Cerebellar nuclear complex (tissue), 1 donor: ENCODE measurements at places on chromosomes 11 and 22.

GRCh38 chr11:101797335-101797734 lies 117.5 kb upstream of the CEP126 start:
- DNase-seq = no peak

GRCh38 chr22:45335021-45335818 lies 25.5 kb downstream of the FAM118A start:
- no peak for DNase-seq

DNA sequence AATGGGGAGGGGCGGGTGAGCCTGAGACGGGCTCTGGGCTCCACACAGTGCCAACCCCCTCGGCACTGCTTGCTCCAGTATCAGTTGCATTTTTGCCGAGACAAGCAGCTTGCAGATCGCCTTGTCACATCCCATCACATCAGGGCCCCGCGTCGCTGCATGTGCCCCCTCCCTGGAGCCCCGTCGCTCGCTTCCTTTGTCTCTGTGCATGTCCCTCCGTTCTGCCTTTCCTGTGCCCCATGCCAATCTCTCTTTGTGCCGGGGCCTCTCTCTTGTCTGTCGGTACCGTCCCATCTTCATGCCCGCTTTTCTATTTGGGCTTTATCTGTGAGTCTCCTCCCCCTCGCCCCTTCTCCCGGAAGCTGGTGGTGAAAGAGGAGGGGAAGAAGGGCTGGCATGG lies 202.2 kb downstream of the CEP164 start:
- no peak for DNase-seq

- DNase-seq = no peak
Measured at GRCh38 chr11:66150140-66150539, 80.1 kb downstream of the PACS1 start.

DNA sequence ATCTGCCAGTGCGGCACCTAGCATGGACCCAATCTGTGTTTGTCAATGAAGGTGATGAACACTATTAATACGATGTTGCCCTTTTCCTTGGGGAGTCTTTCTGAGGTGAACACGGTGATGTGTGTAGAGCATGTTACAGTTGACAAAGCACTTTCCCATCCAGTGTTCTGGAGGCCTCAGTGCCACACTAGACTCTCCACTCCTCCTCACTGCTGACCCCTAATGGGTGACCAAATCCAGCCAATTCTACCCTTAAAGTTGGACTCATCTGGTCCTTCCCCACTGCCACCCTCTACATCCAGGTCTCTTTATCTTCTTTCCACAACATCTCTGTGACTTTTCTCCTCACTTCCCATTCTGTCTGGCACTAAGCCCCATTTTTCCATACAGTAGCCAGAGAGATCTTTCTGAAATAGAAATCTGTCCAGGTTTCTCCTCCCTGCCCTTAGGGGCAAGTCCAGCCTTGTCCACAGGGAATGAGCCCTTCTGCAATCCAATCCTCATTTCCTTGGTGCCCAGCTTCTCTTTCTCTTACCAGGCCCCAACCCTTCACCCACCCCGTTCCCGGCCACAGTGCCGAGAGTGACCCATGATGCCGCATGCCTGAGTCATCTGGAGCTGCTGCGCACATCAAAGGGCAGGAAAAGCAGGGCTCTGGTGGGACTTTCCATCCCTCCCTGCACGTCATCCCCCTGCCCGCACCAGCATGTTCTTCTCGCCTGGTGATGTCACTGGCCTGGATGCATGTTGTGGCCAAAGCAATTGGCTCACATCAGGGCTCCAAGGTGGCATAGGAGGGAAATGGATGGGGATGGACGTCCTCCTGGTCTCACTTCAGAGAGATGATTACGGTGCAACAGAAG lies 64.2 kb downstream of the RASSF10 start:
- no peak for DNase-seq

DNA sequence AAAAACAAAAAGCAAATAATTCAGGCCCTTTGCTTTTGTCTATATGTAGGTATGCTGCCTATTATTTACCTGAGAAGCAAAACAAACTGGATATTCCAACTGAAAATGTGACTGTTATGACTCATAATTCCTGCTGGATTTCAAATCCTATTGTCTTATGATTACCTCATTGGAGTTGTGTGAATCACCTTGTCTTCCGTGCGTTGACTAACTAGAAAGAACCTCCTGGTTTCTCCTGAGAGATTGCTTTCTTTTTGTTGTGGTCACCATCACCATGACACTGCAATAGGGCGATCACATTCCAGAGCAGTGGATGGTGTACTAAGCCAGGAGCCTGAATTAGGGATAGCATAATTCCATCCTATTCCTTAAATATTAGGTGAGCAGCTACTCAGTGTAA lies 23.0 kb upstream of the EXPH5 start:
- no peak for DNase-seq

DNA sequence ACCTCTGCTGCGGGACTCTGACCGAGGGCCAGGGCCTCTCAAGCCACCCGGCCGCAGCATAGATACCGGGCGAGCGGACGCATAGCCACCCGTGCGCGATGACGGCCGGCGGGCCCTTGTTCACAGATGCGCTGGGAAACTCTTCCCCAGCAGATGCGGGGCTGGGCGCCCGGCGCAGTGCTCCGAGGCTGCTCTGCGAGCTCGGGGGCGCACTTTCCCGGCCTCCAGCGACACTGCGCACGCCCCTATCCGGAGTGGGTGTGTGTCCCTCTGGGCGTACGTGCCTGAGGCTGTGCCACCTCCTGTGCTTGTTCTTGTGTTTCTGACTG lies 104.7 kb upstream of the E2F8 start:
- DNase-seq = no peak

- DNase-seq = no peak
Measured at GRCh38 chr11:65785319-65786007, 1.4 kb upstream of the OVOL1 start.

DNA sequence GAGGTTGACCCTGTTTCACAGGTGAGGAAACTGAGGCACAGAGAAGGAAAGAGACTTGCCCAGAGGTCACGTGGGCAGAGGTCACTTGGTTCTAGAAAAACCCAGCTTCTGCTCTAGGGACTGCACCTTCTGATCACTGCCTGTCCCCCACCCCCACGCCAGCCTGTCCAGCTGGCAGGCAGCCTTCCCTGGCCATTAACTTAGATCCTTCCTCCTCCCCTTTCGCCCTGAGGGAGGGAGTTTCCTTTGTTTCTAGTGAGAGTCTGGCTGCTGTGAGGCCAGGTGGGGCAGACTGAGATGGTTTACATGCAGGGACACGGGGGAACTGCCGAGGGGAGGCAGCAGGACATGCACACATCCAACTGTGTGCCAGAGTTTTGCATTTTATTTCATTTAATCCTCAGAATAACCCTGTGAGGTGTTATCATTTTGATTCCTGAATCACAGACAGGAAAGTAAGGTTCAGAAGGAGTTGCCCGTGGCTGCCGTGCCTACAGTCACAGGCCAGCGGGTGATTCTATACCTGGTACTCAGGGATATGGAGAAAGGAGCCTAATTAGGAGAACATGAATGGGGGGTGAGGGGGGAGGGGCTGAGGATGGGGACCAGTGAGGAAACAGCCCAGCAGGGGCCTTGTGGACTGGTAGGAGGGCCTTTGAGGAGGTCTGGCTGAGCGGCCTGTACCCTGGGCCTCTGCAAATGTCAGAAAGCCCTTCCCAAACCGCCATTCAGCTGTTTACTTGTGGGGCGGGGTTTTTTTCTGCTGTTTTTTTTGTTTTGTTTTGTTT lies 3.4 kb downstream of the FAM83F start:
- no peak for DNase-seq

- DNase-seq = no peak
Measured at GRCh38 chr11:99176430-99176829, 155.7 kb downstream of the CNTN5 start.
